ENCODE measurements at places on chromosomes 6 and 20.

DNA sequence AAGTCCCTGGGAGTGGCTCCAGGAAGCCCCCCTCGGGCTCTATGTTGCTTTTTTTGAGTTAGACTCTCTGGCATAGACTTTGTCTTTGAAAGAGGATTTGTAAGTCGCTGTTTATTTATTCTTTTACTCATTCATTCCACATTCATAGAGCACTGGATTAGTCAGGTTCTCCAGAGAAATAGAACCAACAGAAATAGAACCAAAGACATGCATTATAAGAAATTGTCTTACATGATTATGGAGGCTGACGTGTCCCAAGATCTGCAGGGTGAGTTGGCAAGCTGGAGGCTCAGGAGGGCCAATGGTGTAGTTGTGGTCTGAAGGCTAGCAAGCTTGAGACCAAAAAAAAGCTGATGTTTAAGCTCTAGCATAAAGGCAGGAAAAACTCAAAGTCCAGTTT, 98.3 kb upstream of the CHD6 start:
- DNase-seq: no peak

DNA sequence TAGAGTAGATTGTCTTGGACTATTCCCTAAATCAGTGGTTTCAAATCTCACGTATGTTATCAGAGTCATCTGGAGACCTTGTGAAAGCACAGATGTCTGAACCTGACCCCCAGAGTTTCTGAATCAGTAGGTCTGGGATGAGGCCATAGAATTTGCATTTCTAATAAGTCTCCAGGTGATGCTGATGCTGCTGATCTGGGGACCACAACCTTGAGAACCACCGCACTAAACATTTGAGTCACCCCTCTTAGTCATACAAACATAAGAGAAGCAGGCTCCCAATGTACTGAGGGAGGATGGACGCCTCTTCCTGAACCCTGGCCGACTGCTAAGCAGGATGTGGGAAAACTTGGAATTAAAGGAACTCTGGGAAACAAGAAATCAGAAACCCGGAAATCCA, 187.8 kb upstream of the PRDM1 start:
- DNase-seq: no peak

- DNase-seq: no peak
These were observed 3.6 kb downstream of the BCL2L1 start for GRCh38 chr20:31718952-31719643.

- DNase-seq: no peak
These were observed 12.0 kb downstream of the DLGAP4 start for GRCh38 chr20:36318166-36318565.

- no peak for DNase-seq
These were observed 60.2 kb downstream of the GPR63 start for GRCh38 chr6:96777113-96777512.

GRCh38 chr6:43175676-43176422, 4.8 kb downstream of the SRF start:
- DNase-seq: no peak

Measured in left cardiac atrium (tissue), 4 donors.